ENCODE measurements at places on chromosomes 3 and 15.

DNA sequence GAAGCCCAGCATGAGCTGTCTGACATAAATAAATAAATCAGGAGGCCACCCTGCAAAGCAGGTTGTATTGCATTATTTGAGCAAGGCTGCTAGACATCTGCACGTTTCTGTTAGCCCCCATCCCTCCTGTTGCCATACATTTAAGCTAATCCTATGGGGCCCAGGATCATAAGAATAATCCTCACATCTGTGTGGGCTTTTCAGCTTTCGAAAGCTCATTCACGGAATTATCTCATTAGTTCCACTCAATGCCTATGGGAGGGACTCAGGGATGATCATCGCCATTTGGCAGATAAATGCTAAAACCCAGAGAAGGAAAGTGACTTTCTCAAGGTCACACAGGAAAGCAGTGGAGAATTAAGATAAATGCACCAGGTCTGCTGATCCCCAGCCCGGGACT lies 123.4 kb downstream of the TLE3 start:
- no peak for DNase-seq

DNA sequence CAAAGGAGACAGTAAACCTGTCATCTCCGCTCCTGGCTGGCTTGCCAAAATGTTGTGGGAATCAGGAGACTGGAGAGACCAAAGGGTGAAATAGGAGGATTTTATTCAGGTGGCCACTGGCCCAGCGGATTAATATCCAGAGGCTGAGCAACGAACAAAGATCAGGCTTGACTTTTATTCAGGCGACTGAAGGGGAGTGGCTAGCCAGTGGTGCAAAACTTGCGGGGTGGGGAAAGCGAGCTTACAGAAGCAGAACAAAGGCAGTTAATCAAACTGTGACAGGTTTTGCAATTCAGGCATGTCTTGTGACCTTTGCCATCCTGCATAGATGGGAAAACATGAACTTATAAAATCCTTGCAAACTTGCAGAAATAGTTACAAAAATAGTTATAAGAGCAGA lies 19.8 kb upstream of the ACAD9 start:
- DNase-seq = no peak

GRCh38 chr3:77373619-77374018 lies 333.7 kb downstream of the ROBO2 start:
- no peak for DNase-seq

DNA sequence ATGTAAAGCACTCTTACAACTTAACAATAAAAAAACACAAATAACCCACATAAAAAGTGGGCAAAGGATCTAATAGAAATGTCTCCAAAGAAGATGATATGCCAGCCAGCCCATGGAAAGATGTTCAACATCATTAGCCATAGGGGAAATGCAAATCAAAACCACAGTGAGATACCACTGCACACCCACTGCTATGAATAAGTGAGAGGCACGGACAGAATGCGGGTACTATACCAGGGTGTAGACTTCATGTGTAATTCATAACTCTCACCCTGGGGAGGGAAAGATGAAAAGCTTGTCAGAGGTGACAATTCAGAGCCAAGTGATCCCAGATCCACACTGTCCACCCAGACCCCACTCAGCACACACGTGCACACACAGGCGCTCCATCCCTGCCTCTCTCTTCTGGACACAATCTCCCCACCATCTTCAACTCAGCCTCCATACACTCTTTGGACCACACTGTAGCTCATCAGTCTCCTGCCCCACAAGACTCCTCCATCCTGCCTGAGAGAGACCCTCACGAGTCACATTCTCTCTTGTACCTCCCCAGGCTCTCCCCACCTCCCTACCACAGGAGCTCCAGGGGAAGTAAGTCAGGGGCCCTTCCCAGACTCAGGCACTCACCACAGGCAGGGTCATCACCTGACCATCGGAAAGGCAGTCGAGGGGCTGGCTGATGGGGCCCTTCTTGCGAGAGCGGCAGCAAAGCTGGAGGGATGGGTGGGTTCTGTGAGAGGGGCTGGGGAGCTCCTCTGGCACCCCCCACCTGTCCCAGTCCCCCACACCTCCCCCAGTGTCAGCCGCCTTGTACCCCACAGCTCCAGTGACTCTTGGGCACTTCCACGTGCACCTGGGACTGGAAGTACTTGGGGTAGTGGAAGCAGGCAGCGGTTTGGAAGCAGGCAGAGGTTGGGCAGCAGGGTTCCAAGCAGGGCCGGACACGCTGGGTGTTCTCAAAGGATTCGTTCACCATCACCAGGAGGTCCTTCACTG lies 21.3 kb downstream of the PLA2G4E start:
- no peak for DNase-seq

DNA sequence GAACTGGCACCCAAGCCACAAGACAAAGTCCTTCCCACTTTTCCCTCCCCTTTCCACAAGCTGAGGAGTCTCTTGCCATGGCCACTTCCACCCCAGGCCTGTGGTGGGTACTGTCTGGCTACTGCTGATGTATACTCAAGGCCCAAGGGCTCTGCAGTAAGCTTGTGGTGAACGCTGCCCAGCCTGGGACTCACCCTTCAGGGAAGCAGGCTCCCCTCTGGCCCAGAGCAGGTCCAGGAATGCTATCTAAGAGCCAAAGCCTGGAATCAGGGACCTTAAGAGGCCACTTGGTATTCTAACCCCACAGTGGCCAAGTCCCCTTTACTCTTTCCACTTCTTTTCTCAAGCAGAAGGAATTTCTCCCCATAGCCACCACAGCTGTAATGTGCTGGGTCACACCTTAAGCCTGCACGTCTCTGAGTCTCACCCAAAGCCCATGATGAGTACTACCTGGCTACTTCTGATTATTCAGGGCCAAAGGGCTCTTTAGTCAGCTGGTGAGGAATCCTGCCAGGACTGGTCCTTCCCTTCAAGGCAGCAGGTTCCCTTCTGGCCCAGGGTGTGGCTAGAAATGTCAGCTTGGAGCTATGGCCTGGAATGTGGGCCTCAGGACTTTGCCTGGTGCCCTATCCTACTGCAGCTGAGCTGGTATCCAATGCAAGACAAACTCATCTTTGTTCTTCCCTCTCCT lies 4.0 kb downstream of the PATL2 start:
- no peak for DNase-seq

GRCh38 chr3:73766599-73767381 lies 142.0 kb upstream of the PDZRN3 start:
- no peak for DNase-seq

- no peak for DNase-seq
These were observed 381.4 kb upstream of the TGFBR2 start for GRCh38 chr3:30225021-30225420.

- no peak for DNase-seq
These were observed 17.9 kb upstream of the STIMATE start for GRCh38 chr3:52915294-52915693.

GRCh38 chr3:148381051-148381450 lies 316.7 kb upstream of the AGTR1 start:
- DNase-seq = no peak

- DNase-seq = no peak
These were observed 193.3 kb upstream of the ZNF717 start for GRCh38 chr3:75978686-75979085.

- DNase-seq = no peak
These were observed 67.6 kb downstream of the HES1 start for GRCh38 chr3:194203482-194204041.

DNA sequence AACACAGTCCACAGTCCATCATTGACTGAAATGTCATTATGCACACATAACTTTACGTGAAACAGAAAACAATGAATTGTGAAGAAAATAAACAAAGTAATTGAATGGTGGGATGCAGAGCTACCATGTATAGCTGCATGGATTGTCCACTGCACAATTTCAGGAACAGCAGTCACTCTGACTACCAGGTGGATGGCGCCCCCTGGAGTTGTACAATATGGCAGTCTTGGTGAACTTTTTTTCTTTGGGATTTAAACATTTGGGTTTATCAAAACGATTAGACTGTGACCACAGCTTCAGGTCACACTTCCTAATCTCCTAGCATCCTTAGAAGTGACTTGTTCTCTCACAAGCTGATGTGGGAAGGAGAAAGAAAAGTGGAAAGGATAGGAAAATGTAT lies 48.9 kb upstream of the TCF12 start:
- DNase-seq = no peak

GRCh38 chr3:105793040-105793439 lies 75.8 kb downstream of the CBLB start:
- DNase-seq = no peak

DNA sequence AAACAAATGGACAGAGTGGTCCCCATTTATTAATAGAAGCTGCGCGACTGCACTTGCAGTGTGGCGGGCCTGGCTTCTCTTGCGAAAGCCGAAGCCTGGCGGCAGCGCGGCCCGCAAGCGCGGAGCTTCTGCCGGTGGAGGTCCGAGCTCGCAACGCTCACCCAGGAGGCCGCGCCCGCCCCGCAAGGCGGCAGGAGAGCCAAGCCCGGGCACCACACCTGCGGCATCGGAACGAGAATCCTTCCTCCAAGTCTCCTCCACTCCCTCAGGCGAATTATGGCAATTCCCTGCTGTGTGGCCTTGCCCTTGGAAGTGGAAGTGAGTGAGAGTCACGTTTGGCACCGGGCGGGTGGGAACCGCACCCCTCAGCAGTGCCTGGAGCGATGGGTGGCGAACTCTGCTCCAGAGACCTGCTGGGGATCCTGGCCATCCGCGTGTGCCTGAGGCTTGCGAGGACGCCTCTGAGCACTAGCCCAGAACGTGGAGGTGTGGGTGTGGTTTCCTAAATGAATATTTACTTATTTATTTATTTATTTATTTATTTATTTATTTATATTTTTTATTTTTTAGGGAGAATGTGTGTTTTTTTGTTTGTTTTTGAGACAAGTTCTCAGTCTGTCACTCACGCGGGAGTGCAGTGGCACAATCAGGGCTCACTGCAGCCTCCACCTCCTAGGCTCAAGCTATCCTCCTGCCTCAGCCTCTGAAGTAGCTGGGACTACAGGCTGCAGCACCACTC lies 133.7 kb upstream of the UBE2E1 start:
- DNase-seq = no peak

DNA sequence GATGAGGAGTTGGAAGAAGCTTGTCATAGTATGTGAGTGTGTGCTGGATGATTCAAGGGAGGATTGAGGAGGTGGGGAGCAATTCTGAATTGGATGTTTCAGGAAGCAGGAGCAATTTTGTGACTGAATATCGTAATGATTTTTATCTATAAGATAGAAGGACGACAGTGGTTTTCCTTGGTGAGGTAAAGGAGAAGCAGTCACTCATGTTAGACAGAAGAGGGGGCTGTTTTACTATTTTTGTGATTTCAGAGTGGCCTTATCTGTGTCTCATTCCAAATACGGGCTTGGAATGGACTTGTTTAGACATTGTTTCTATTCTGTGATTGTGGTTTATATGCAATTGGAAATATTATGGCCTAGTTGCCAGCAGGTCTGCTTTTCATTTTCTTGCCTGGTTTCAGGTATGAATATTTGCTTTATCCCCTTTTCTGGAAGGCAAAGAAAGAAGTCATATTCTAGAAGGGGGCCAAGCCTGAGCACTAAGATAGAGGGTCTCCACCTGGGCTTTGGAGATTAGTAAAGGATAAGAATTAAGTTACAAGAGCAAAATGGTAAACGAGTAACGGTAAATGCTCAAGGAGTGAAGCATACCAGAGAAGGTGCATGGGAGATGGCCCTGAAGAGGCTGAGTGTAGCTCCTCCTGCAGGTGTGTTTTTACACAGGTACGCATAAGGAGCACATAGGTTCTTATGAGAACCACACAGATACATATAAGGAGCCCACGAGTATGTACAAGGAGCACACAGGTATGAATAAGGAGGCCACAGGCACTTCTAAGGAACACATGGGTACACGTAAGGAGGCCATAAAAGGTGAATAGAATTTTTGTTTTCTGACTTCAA lies 124.6 kb upstream of the KCNAB1 start:
- no peak for DNase-seq

- DNase-seq = no peak
These were observed 58.0 kb downstream of the GABRG3 start for GRCh38 chr15:27028858-27029477.
